ENCODE measurements at places on chromosomes 3 and 15.

- no peak for DNase-seq
These were observed 110.8 kb upstream of the NDN start for GRCh38 chr15:23797747-23798446.

DNA sequence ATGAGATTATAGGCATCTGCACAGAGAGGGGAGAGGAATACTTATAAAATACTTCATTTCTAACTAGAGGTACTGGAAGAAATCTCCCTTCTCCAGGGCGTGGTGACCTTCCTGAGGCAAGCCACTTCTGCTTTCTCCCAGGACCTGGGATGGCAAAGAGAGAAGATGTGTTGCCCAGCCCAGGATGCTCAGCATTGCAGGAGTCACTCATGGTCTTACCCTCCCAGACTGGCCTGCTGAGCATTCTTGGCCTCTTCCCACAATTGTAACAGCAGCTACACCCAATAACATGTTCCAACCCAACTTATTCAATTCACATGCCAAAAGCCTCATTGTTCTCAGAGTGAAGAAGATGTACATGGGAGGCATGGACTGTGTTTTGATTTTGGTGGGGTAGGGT lies 37.9 kb downstream of the IL20RB start:
- no peak for DNase-seq

DNA sequence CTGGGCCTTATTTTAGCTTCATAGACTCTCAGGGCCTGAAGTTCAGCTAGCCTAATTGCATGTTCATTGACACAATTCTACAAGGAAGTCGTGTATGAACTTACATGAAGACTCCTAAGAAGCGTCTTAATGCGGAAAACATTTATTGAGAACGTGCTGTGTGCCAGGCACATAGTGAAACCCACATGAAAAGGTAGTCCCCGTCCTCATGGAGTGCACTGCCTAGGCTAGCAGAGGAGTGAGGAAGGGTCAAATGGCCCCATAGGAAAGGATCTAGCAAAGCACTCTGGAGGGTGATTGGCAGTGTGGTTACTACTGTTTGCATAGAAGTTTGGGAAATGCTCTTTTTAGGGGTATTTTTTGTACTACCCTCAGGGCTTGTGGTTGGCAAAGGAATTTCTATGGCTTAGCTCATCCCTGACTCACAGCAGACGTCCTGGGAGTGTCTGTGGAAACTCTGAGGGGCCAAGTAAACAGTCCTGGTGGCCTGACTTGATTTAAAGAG lies 854 bp upstream of the NPTN start:
- no peak for DNase-seq

DNA sequence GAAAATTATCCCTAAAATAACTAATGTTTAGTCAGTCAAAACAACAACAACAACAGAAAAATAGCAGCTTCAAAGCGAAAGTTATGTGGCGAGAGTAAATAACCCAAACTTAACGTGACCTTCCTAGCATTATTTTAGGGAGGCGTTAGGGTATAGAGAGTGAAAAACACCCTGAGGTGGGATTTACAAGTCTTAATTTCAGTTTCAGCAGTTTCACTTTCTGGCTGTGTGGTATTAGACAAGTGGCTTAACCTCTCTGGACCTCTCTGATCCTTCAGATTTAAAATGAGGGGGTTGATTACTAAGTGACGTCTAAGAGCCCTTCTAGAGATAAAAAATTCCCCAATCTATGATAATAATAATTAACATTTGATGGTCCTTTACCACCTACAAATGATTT lies 291.2 kb downstream of the ZBTB20 start:
- no peak for DNase-seq

DNA sequence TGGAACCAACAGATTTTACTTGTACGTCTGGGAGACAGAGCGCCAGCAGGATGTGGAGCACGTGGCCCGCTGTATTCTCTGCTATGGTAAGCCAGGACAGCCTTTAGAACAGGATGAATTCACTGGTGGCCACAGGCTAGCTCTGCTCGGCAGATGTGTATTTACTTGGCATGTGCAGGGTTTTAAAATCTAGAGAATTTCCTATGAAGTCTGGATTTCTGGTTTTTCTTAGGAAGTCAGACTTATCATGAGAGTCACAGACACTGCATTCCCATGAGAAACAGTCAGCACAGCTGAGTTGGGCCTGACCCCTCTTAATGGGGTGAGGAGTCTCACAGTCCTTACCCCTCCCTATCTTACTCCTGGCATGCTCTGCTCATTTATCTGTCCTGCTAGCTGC lies 84.6 kb upstream of the COL6A5 start:
- DNase-seq, result no peak

- no peak for DNase-seq
These were observed 92.0 kb downstream of the SYNPR start for GRCh38 chr3:63370094-63370493.

Measured in stimulated activated CD8-positive, alpha-beta memory T cell treated with anti-CD3 and anti-CD28 coated beads, Interleukin-12 subunit alpha, Interleukin-12 subunit beta, amount 100 ng/mL, for 1 hour (primary cell).